ENCODE measurements at places on chromosomes 6 and 20.

DNA sequence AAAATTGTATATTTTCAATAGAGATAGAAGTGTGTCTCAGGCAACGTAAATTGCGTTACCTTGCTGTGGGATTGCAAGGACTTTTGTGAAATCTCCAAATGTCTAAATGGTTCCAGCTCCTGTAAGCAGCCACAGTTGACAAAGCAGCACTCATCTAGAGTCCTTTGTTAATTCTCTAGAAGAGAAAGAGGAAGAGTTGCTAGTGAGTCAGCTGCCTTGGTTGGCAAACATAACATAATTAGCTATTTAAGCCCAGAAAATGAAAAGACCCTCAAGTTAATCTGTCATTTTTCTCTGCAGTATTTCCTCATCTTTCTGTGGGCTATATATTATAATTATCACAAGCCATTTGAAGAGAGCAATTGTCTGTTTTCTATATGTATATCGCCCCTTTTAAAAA lies 66.4 kb upstream of the FABP7 start:
- no peak for DNase-seq

GRCh38 chr6:37115236-37115895 lies 54.6 kb upstream of the PIM1 start:
- DNase-seq: no peak

DNA sequence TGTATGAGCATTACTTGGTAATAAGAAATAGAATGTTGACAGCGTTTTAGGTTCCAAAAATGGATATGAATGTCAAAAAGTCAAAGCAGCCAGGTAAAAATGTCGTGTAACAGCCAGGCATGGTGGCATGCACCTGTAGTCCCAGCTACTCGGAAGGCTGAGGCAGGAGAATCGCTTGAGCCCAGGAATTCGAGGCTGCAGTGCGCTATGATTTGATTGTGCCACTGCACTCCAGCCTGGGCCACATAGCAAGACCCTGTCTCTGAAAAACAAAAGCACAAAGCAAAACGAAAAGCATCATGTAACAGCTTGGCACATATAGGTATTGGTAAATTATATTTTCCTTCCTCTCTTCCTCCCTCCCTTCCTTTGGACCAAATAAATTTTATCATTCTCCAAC lies 16.2 kb upstream of the FOXP4 start:
- DNase-seq: no peak

DNA sequence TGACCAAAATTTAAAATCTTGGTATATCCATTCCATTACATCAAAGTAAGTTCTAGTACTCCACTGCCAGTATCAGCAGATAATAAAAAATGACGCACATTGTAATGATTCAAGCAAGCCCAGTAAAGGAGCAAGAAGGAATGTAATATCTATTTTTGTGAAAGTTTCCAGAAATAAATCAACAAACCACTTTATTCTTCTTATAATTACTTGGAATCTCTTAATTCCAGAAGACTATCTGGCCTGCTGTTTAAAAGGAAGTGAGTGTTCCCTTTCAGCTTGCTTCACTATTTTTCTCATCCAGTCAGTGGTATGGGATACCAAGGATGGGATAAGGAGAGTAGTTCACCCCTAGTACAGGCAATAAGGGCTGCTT lies 42.2 kb upstream of the DSE start:
- no peak for DNase-seq

DNA sequence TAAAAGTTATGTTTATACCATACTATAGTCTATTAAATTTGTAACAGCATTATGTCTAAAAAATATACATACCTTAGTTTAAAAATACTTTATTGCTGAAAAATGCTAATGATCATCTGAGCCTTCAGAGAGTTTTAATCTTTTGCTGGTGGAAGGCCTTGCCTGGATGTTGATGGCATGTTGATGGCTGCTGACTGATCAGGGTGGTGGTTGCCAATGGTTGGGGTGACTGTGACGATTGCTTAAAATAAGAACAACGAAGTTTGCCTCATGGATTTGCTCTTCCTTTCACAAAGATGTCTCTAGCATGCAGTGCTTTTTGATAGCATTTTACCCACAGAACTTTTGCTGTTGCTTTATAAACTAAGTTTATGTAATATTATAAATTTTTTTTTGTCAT lies 68.6 kb downstream of the QKI start:
- no peak for DNase-seq

GRCh38 chr20:53842301-53843099 lies 227.9 kb downstream of the BCAS1 start:
- peak; percentile 80 for DNase-seq

- DNase-seq: no peak
Measured at GRCh38 chr20:8474027-8474668, 342.1 kb downstream of the PLCB1 start.

DNA sequence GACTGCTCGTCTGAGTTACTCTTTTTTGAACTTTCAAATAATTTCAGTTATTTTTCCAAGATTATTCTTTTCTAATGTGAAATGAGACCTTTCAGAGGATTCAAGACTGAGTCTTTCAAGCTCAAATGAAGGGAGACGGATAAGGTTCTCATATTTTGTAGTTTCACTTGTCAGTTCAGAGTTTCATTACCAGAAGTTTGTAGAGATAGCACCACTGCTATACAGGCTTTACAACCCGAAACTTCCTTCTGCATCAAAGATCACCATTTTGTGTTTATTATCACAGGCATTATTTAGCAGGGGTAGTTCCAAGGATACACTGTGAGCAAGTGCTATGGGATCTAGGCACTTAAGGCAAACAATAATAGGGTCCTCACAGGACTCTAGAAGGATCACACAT lies 74.7 kb upstream of the EPHA7 start:
- DNase-seq: no peak

DNA sequence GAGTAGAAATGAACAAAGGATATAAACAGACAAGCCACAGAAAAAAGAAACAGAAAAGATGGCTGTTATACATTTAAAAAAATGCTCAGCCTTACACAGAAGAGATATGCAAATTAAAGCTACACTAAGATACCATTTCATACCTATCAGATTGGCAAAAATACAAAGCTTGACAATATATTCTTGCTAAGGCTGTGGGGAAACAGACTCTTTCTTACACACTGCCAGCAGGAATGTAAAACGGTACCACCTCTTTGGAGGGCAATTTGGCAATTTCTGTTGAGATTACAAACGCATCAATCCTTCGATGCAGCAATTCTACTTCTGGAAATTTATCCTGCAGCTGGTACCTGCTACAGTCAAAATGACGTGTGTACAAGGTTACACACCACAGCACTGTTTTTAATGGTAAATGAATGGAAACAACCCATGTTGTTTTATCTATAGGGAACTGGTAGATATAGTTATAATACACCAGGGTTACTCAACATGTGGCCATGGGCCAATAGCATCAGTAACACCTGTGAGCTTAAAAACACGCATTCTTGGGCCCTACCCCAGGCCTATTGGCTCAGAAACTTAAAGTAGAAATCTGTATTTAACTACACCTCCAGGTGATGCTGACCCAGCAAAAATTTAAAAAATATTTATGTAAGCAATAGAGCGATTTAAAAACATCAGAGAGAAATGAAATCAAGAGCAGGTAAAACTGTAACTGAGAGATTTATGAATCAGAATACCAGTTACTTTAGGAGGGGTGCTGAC lies 53.3 kb downstream of the TRAM2 start:
- no peak for DNase-seq

DNA sequence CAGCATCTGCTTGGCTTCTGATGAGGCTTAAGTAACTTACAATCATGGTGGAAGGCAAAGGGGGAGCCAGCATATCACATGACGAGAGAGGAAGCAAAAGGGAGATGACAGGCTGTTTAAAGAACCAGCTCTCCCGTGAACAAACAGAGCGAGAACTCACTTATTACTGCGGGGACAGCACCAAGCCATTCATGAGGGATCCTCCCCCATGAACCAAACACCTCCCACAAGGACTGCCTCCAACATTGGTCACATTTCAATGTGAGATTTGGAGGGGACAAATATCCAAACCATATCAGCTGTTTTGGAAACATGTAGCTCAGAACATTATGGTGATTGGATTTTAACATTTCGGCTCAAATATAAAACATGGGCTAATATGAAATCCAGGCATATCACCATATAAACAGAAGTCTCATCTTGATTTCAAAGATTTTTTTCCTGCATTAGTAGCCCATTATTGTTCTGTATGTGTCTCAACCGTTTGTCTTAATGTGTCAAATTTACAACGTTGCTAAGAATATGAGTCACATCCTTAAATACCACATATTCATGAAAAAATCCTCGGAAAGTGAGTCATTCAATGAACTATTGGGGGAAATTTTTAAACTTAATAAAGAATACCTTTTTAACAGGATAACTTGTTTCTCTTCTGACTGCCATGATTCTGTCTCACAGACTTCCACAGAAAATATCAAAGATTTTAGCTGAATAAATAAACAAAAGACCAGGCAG lies 894.3 kb downstream of the TFAP2A start:
- DNase-seq: peak; percentile 27

- peak; percentile 51 for DNase-seq
Measured at GRCh38 chr20:10476319-10476724, 41.2 kb downstream of the SLX4IP start.

DNA sequence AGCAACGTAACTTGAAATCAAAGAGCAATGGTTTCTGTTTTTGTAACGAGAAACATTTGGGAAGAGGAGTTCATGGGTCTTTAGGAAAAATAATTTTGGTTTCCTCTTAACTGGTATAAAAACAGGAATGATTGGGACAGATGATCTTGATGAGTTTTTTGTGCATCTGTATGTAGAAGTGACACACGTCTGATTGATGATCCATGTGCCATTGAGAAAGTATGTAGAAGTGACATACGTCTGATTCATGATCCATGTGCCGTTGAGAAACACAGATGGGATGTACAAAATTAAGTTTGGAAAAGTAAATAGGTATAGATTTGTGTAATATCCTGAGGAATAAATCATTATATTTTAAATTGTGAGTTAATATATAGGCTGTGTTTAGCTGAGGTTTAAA lies 2.1 kb downstream of the KIAA1586 start:
- no peak for DNase-seq

DNA sequence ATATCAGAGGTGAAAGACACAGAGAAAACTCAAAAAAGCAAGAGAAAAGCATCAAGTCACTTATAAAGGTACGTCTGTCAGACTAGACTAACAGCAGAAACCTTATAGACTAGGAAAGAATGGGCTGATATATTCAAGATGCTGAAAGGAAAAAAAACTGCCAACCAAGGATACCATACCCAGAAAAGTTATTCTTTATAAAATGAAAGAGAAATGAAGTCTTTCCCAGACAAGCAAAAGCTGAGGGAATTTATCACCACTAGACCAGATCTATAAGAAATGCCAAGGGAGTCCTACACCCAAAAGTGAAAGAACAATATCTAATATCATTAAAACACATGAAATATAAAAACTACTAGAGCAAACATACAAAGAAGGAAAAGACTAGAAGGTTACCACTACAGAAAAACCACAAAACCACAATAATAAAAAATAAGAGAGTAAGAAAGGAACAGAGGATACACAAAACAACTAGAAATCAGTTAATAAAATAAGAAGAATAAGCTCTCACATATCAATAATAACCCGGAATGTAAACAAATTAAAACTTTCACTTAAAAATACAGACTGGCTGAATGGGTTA lies 6.2 kb downstream of the MOXD1 start:
- no peak for DNase-seq

DNA sequence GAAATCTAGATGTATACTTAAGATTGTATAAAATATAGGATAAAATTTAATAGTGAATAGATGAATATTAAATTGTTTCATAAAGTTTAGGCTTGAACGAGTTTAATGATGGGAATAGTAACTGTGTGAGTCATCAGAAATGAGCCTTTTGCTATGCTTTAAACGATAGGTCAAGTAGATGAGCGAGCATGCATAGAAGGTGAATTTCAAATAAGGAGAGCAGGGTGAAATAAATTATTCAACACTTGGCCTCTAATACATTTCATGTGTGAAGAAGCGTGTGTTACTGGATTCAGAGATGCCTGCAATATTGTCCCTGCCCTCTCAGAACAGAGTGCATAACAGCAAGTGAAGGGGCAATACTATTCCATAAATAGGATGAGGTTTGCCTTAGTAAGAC lies 74.4 kb upstream of the EYA4 start:
- no peak for DNase-seq

Data from activated CD4-positive, alpha-beta T cell treated with anti-CD3 and anti-CD28 coated beads, Interleukin-2, Interleukin-6, amounts not matched to agents 100 ng/mL and 50 ng/mL, durations not matched to agents 16 hours and 8 hours (primary cell).